Fibroblast of pulmonary artery (primary cell): ENCODE measurements at places on chromosomes 1 and 21.

DNA sequence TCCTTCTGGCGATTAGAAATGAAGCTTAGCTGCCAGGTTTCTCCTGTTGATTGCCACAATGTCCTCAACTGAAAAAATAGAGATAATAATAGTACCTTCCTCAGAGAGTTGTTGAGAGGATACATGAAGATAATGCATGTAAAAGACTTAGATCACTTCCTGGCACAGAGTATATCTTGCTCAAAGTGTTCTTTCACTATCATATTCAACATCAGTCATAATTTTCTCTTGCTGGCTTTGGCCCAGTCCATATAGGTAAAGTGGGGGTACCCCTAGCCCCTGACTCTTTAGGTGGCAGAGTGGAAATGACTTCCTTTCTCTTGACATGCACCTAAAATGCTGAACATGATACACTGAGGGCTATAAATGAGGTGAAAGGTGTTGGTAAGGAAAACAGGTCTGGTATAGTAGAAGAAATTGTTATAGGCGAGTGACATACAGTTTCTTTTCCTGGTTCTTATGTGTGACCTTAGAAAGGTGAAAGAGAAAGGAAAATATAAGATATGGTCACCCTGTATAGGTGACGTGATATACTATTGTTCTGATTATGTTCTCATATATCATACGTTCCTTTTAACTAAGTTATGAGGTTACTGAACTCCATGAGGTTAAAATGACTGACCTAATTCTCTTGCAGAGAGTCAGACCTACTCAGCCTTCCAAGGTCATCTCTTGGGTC lies 209.9 kb upstream of the DEPDC1 start:
- DNase-seq, result no peak

DNA sequence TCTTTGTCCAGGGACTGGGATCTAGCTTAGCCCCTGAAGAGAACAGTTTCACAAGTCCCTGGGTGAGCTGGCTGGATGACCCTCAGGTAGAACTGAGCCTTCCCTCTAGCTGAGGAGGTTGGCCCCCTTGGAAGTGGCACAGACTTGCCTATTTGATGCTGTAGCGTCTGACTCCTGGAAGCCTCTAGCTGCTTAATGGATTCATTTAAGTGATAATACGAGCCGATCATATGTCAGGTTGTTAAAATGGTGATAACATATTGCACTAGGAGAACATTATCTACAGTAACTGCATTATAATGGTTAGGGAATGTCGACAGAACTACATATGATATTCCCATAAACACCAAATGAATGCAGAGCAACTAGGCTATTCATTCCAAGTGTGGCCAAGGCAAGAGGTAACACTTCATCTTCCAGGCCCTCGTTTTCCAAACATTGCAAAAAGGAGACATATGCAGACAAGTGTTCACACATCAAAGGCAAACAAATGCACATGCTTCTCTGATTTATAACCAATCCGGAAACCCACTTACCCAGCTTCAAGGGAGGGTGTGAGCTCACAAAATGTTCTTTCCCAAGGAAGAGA lies 340.1 kb upstream of the PLXNA2 start:
- no peak for DNase-seq

- DNase-seq, result peak; percentile 24
Observed at GRCh38 chr21:16910435-16911165, 602.2 kb upstream of the CXADR start.

- DNase-seq, result no peak
Observed at GRCh38 chr1:41683681-41684500, 199.4 kb upstream of the EDN2 start.

GRCh38 chr1:32239790-32240139 lies 7.3 kb upstream of the FAM167B start:
- DNase-seq, result no peak

- DNase-seq, result no peak
Observed at GRCh38 chr1:224753491-224753890, 137.4 kb downstream of the CNIH3 start.

- DNase-seq, result no peak
Observed at GRCh38 chr1:17635811-17636210, 96.3 kb downstream of the ARHGEF10L start.

DNA sequence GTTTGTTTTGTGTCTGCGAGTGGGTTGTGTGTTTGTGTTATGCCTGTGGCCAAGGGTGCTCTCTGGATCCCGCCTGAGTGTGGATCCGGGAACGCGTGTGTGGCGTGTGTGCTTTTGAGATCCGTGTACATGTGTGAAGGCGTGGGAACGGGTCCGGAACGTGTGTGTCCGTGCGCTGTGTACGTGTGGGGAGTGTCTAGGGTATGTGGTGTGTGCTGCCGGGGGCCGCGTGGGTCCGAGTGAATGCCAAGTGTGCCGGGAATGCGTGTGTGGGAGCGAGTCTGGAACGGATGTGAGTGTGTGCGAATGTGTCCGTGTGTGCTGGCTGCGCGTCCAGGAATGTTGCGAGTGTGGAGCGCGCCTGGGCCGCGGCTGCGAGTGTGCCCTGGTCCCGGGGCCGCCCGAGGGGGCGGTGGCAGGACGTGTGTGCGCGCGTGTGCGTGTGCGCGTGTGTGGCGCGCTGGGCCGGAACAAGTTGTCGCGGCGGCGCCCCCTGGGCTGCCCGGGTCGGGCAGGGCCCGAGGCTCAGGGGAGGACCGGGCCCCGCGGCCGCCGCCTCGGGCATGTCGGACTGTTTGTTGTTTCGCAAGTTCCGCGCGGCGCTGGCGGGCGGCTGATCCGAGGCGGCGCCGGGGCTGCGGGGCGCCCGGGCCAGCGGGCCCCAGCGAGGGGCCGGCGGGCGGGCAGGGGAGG lies 953 bp downstream of the PTPRU start:
- peak; percentile 73 for DNase-seq

DNA sequence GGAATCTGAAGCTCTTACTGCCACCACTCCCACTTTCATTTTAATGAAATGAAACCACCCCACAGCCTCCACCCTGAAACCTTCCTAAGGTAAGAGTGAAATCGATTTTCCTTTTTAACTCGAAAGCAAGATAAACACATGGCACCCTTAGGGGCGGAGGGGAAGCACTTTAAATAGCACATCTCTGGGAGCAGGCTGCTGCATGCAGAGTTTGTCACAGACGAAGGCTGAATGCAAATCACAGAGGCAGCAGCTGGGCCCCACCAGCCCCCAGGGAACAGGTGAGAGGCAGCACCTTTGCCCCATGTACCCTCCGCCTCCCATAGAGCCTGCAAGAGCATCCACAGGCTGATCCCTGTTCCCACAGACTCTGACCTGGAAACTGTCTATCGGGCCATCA lies 60.0 kb upstream of the GRIK3 start:
- no peak for DNase-seq

GRCh38 chr1:161817176-161817730 lies 51.1 kb downstream of the ATF6 start:
- DNase-seq, result no peak

DNA sequence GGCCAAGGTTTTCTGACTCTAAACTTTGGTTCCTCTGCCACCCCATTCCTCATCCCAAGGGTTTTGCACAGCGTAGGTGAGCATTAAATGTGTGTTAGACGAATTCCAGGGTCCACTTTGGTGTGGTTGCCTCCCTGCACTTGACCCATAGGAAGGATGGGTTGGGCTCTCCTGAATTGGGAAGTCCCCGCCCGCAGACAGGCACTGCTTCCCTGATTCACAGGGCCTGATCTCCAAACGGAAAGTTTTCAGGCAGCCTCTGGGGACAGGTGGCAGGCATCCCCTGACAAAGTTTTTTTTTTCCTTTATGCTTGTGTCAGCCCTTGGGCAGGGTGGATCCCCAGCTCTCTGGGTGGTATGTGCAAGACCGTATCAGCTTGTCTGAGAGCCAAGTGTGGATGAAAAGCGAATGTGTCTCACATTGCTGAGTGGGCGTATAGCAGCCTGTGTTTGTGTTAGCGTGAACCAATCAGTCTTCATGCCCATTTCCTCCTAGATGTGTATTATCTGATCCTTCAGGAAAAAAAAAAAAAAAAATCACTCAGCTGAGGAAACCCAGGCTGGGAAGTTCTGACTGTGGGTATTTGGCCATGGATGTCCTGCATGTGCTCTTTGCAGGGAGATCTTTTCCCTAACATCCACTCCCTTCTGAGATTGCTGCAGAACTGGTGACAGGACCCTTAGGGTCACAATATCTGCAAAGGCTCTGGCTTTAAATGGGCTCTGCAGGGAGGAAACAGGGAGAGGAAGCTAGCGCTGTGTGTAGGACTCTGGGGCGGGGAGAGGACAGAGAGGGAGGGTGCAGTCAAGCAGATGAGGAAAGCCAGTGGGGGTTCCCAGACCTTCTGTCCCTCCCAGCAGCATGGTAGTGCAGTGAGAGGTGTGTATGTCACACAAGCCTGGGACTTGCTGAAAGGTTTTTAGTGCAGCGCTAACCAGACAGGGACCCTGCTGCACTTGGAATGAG lies 42.2 kb upstream of the TRABD2B start:
- peak; percentile 26 for DNase-seq

DNA sequence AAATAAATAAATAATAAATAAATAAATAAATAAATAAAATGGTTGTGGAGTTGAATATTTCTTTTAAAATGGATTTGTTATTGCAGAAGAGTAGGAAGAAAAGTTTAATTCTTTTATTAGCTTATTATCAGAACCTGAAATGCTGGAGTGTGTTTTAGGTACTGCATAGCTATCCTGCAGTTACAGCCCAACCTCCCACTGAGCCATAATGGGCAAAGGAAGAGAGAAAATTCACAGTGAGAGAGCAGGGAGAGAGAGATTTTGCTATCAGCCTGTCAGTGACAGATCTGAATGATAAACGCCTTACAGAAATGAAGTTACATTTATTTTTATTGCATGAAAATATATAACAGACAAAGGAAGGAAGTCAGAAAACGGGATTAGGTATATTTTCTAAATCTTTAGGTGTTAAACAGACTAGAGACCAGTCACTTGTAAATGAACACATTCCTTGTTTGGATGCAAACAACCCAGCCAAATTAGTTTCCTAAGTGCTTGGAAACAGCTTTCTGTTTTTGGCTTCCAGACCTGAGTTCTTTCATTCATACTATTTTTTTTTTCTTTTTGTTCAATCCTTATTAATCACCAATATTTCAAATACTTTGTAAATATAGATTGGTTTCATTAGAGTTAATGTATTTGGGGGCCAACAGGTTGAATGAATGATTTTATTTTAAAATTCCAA lies 425.3 kb downstream of the USP25 start:
- DNase-seq, result no peak

GRCh38 chr1:1091344-1092148 lies 17.4 kb upstream of the RNF223 start:
- DNase-seq, result no peak

DNA sequence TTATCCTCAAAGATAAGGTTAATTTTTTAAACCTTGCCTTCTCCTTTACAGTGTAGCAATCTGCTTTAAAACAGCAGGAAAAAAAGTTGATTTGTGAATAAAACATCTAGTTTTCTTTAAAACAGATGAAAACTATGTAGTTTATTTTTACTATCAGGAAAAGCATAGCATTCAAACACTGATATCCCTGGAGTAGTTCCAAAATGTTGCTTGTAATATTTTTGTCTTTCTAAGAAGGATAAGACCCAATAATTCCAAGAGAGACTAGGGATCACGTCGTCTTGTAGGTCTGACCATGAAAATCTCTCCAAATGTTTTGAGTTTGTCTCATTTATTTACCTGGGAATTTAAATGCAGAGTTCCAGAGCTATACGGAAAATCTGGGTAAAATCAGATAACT lies 204.0 kb downstream of the NTNG1 start:
- no peak for DNase-seq

DNA sequence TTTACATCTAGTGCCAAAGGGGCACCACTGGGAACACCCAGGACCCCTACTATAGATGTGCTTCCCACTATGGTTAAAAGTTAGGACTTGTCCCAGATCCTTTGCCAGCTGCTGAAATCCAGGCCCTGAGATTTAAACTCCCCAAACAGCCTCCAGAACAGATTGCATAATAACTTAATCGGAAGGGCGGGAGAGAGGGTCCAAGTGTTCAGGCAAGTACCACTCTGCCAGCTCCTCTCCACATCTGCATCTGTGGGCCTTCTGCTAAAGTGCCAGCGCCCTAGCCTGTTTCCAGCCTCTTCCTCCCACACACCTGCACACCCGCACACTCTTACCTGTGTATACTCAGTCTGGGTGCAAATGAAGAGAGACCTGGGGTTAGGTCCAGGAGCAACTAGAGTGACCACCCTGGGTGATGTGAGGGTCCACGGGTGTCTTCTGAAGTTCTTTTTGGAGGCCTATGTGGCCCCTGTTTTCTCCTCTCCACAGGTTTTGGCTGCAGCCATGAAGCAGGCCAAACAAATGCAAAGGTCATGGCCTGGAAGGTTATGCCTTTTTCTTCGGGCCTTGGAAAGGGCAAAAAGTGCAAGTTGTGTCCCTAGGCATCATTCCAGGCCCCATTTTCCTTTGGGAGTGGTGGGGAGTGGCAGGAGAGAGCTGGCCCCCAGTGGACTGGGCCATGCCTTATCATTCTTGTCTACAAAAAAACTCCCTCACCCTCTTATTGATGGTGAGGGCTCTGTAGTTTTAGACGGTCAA lies 29.3 kb downstream of the KIRREL1 start:
- DNase-seq, result peak; percentile 66

GRCh38 chr1:223137455-223138085 lies 5.5 kb downstream of the TLR5 start:
- peak; percentile 90 for DNase-seq

GRCh38 chr1:111275780-111276433 lies 14.7 kb upstream of the CHIA start:
- DNase-seq, result no peak

- peak; percentile 42 for DNase-seq
Observed at GRCh38 chr1:221670081-221670480, 71.8 kb downstream of the DUSP10 start.

DNA sequence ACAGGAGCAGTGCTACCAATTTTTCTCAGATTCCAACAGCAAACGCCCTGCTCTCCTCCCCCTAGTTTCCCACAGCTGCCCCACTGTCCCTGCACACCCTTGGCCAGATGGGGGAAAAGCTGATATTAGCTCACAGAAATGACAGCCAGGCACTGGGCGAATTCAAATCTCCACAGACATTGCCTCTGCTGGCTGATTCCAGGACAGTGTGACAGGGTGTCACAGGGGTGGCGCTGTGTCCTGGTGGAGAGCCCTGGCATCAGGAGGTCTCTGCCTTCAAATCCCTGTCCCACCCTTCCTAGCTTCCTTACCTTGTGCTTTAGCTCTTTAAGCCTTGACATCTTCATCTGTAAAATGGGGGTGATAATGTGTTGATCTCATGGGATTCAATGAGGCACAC lies 10.4 kb downstream of the OLIG1 start:
- no peak for DNase-seq

DNA sequence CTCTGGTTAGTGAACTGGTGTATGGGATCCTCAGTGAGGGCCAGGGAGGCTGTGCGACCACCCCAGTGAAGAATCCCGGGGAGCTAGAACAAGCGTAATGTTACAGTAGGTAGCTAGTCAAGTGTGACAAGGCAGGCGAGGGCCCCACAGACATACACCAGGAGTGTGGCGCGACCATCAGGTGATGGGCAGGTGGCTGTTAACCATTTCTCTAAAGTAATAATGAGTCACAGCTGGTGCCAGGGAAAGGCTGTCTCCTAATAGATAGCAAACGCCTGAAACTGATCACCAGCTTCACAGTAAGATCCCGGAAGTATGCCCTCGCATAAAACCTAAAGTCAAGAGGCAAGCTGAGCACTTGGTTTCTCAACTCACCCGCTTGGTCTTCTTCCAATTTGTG lies 40.5 kb upstream of the TARBP1 start:
- DNase-seq, result no peak

- peak; percentile 44 for DNase-seq
Observed at GRCh38 chr21:35779690-35780570, 280.4 kb downstream of the SETD4 start.

GRCh38 chr1:152252157-152252556 lies 28.2 kb upstream of the HRNR start:
- peak; percentile 11 for DNase-seq

GRCh38 chr1:228861832-228862180 lies 126.5 kb downstream of the RHOU start:
- DNase-seq, result no peak

- DNase-seq, result peak; percentile 34
Observed at GRCh38 chr1:64171246-64171645, 32.2 kb upstream of the UBE2U start.
